Ovary (tissue), 10 donors: ENCODE measurements at places on chromosomes 1 and 21. TPM values are rescaled to one million over a fixed set of nuclear protein-coding genes. Genes with fewer than 3 reads are reported as not detected.
A peak's percentile ranks its signal among the peaks of the same experiment; 100 is the strongest.

The OR2T2 gene
- total RNA-seq = not detected

The AMY1A gene
- not detected for total RNA-seq

The LRRC38 gene
- 0.10 TPM for total RNA-seq

The NPL gene
- 3.7 TPM for total RNA-seq

The SPRR2F gene
- total RNA-seq = 18.5 TPM

The FMO3 gene
- 0.32 TPM for total RNA-seq

The CAMSAP2 gene
- total RNA-seq = 25.8 TPM

The SNIP1 gene
- total RNA-seq = 10.0 TPM

The ZYG11A gene
- 0.07 TPM for total RNA-seq

The C8A gene
- total RNA-seq = 0.08 TPM

DNA sequence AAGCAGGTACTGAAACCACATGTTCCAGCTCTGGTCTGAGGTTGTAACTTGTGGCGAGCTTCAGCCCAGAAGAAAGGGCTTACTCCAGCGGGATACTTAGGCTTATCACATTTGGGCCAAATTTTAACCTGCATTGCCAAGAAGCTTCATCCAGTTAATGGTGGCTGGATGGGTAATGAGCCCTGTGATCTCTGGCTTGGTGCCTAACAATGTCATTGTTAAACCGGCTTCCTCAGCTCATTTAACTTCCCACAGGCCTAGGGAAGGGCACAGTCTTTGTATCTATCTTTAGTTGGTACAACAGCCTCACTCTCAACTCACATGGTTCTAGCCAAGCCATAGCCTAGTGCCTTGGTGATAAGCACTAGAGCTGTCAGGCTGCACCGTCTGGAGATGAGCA lies 43.6 kb upstream of the CCDC190 start:
- DNase-seq = no peak
- no peaks in the 10 kb centered on the region for H3K36me3 ChIP-seq
- H3K27me3 ChIP-seq = no peaks in the 10 kb centered on the region

DNA sequence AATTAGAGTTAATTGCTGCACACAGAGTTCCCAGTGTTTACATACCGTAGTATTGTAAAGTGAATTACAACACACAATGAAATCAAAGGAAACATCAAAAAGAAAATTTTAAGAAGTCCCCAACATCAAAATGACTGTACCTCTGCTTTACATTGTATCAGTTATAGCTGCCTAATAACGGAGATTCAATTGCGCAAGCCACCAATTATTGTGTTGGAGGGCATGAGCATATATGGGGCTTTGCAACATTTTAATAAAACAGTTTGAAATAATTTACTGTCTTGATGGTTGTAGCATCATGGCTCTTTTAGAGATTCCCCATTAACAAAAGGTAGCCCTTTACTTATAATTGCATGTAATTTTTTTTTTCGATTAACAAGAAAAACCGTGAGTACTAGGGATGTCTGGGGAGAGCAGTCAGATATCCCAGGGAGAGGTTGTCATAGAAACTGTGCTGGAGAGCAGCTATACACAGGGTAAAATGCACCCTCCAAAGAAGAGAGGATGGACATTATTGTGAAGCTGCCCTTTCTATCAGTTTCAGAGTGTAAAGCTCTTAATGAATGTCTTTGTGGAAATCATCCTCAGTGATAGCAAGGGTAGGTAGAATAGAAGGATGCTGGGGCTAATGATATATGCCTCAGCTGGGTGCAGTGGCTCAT lies 55.9 kb upstream of the BTG3 start:
- no peak overlapping the region for H3K27ac ChIP-seq
- H3K27me3 ChIP-seq = no peaks in the 10 kb centered on the region
- H3K4me3 ChIP-seq = no peak overlapping the region
- no peaks in the 10 kb centered on the region for H3K4me1 ChIP-seq
- no peaks in the 10 kb centered on the region for H3K36me3 ChIP-seq
- DNase-seq = no peak

GRCh38 chr1:180252638-180253536 lies 22.8 kb downstream of the LHX4 start:
- H3K4me1 ChIP-seq = no peaks in the 10 kb centered on the region

GRCh38 chr21:42396799-42397745 lies 1.2 kb upstream of the TMPRSS3 start:
- no peak overlapping the region for H3K27ac ChIP-seq
- no peaks in the 10 kb centered on the region for H3K36me3 ChIP-seq
- DNase-seq = no peak
- H3K4me1 ChIP-seq = no peaks in the 10 kb centered on the region
- H3K27me3 ChIP-seq = no peaks in the 10 kb centered on the region

DNA sequence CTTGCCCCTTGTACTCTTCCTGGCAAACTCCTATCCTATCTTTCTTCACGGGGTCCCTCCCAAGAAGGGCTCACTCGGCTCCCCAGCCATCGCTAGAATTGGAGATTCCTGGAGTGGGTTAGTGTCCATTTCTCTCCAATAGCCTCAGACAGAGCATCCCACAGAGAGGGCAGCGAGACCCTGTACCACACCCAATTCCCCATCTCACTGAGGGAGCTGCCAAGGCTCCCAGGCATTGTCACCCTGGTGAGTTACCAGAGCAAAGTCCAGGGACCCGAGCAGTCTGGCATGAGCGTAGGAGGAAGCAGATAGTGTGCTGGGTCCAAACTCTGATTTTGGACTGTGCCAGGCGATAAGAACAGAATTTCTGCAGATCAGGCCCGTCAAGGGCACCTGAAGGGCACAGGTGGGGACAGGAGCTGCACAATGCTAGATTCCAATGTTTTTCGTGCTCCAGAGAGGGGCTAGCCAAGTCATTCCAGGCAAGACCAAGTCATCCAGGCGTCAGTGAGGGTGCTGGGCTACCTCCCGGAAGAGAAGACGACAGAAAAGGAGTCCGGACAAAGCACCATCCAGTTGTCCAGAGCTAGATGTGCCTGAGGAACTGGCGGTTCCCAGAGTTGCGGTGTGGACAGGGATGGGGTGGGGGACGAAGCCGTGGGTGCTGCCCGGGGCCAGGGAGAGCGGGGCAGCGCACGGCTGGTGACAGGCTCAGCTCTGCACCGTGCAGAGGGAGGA lies 15.3 kb downstream of the AKR7A3 start:
- no peak overlapping the region for H3K27ac ChIP-seq
- H3K4me3 ChIP-seq = no peak overlapping the region
- DNase-seq = no peak
- H3K4me1 ChIP-seq = no peaks in the 10 kb centered on the region

DNA sequence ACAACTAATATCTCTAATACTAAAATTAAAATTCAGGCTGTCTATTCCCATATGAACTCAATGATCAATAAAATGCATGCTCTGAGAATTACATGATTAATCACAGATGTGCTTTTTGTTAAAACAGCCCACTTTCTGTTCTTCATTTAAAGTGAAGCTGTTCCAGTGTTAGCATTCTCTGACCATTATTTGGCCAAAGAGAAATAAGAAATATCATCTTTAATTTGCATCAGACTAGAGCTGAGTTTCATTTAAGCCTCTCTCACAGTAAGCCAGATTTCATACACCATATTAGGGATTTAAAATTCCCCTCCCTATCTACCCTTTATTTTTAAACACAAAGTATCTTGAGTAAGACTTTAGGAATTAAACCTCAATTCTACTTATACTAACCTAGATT lies 261.6 kb downstream of the TPR start:
- no peak overlapping the region for H3K27ac ChIP-seq
- H3K36me3 ChIP-seq = no peaks in the 10 kb centered on the region
- no peaks in the 10 kb centered on the region for H3K27me3 ChIP-seq

GRCh38 chr1:29128739-29129138 lies 5.0 kb upstream of the TMEM200B start:
- H3K27ac ChIP-seq = no peak overlapping the region
- peaks cover 6% of the 10 kb centered on the region for H3K4me1 ChIP-seq
- no peak overlapping the region for H3K4me3 ChIP-seq
- H3K27me3 ChIP-seq = no peaks in the 10 kb centered on the region
- no peaks in the 10 kb centered on the region for H3K36me3 ChIP-seq
- DNase-seq = no peak

DNA sequence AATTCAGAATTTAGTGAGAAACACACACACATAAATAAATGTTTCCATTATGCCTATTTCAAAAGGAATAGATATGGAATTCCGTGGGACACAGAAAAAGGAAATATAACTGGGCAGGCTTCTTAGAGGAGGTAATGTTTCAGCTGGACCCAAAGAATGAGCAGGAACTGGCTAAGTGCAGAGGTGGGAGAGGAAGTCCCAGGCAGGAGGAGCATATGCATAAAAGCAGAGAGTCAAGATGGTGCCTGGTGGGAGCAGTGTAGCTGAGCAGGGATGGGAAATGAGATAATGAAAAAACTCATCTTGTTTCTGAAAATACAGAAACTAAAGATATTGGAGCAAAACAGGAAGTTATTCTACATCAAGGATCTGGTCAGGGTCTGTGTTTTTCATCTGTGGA lies 115.2 kb upstream of the MAGI3 start:
- H3K4me1 ChIP-seq = no peaks in the 10 kb centered on the region
- no peak for DNase-seq
- H3K27me3 ChIP-seq = no peaks in the 10 kb centered on the region
- no peak overlapping the region for H3K27ac ChIP-seq

- no peak for DNase-seq
- no peak overlapping the region for H3K27ac ChIP-seq
- H3K27me3 ChIP-seq = no peaks in the 10 kb centered on the region
- no peaks in the 10 kb centered on the region for H3K4me1 ChIP-seq
- H3K36me3 ChIP-seq = no peaks in the 10 kb centered on the region
These were observed 16.3 kb upstream of the PADI2 start for GRCh38 chr1:17135530-17135929.

GRCh38 chr1:39761016-39761415 lies 10.1 kb downstream of the OXCT2 start:
- no peaks in the 10 kb centered on the region for H3K4me1 ChIP-seq
- no peak for DNase-seq
- no peaks in the 10 kb centered on the region for H3K36me3 ChIP-seq
- H3K27ac ChIP-seq = no peak overlapping the region
- no peaks in the 10 kb centered on the region for H3K27me3 ChIP-seq
- no peak overlapping the region for H3K4me3 ChIP-seq

DNA sequence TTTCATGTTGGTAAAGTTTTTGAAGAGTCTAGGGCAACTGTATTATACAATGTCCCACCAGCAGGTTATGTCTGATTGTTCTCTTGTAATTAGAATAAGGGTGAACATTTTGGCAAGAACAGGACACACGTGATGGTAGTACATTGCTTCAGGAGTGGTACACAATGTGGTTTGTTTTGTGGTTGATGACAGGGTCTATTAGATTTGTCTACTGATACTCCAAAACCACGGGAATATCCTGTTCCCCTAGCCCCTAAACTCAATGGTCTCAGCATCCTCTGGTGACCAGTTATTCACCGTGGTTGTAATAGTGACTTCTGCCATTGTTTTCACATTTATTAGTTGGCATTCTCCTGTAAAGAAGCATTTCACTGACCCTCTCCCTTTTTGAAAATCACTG lies 22.1 kb upstream of the ACTA1 start:
- no peak overlapping the region for H3K4me3 ChIP-seq
- no peaks in the 10 kb centered on the region for H3K27me3 ChIP-seq
- H3K27ac ChIP-seq = no peak overlapping the region
- DNase-seq = no peak
- no peaks in the 10 kb centered on the region for H3K36me3 ChIP-seq

GRCh38 chr1:183635099-183635605 lies 431 bp downstream of the ARPC5 start:
- H3K4me1 ChIP-seq = peaks cover 6% of the 10 kb centered on the region
- H3K36me3 ChIP-seq = no peaks in the 10 kb centered on the region
- peak overlapping the region; percentile 93 for H3K4me3 ChIP-seq
- DNase-seq = peak; percentile 44
- H3K27me3 ChIP-seq = no peaks in the 10 kb centered on the region

GRCh38 chr1:171743081-171743870 lies 1.4 kb upstream of the VAMP4 start:
- no peaks in the 10 kb centered on the region for H3K27me3 ChIP-seq
- H3K27ac ChIP-seq = peak overlapping the region; percentile 71
- peak overlapping the region; percentile 77 for H3K4me3 ChIP-seq
- H3K4me1 ChIP-seq = peaks cover 5% of the 10 kb centered on the region

DNA sequence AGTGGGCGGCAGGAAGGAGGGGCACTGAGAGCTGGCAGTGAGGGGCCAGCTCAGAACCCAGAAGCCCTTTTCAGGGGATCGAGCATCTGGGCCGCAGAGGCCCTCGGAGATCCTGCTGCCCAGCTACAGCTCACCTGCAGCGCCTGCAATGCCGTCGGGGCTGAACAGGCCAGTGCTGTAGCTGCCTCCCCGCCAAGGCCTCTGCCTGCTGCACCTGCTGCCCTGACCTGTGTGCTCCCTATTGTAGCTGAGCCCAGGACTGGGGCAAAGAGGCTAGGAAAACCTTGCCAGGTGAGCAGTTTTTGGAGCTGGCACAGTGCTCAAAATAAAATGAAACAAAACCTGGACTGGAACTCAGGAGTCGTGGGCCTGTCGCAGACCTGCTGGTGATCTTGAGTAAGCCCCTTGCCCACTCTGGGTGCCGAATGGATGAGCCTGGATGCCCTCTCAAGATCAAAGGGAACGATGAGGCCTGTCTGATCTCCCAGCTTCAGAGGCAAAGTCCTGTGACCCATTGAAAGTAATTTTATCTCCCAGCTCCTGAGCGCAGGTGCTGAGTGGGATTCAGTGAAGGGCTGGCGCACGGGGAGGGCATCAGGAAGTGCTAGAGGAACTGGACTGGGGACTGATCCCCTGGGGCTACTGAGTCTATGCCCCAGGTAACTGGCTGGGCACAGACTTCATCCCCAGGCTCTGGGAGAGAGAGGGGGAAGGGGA lies 154.6 kb downstream of the FOXD2 start:
- DNase-seq = no peak
- no peak overlapping the region for H3K4me3 ChIP-seq
- H3K27ac ChIP-seq = no peak overlapping the region

- no peak for DNase-seq
- H3K4me1 ChIP-seq = no peaks in the 10 kb centered on the region
- no peak overlapping the region for H3K4me3 ChIP-seq
These were observed 93.1 kb downstream of the DMRTB1 start for GRCh38 chr1:53552146-53552861.

GRCh38 chr1:112272101-112272772 lies 123.8 kb upstream of the CTTNBP2NL start:
- no peak overlapping the region for H3K27ac ChIP-seq
- peaks cover 8% of the 10 kb centered on the region for H3K4me1 ChIP-seq
- DNase-seq = no peak
- H3K4me3 ChIP-seq = no peak overlapping the region
- H3K27me3 ChIP-seq = no peaks in the 10 kb centered on the region
- H3K36me3 ChIP-seq = no peaks in the 10 kb centered on the region

- no peak overlapping the region for H3K27ac ChIP-seq
- H3K4me3 ChIP-seq = no peak overlapping the region
- H3K36me3 ChIP-seq = no peaks in the 10 kb centered on the region
- no peaks in the 10 kb centered on the region for H3K27me3 ChIP-seq
- peak; percentile 77 for DNase-seq
These were observed 4.1 kb downstream of the PYCR2 start for GRCh38 chr1:225919906-225920305.

- H3K27me3 ChIP-seq = no peaks in the 10 kb centered on the region
- no peaks in the 10 kb centered on the region for H3K36me3 ChIP-seq
- no peak for DNase-seq
- H3K27ac ChIP-seq = no peak overlapping the region
These were observed 7.2 kb upstream of the C8B start for GRCh38 chr1:56972976-56973375.

GRCh38 chr1:1161683-1162079 lies 12.0 kb upstream of the TTLL10 start:
- no peak for DNase-seq
- H3K4me3 ChIP-seq = no peak overlapping the region
- no peak overlapping the region for H3K27ac ChIP-seq
- no peaks in the 10 kb centered on the region for H3K36me3 ChIP-seq
